ENCODE measurements at places on chromosomes 16 and 17. TPM values are rescaled to one million over a fixed set of nuclear protein-coding genes. Genes with fewer than 3 reads are reported as not detected.

- no peak for DNase-seq
These were observed 6.5 kb downstream of the GOSR2 start for GRCh38 chr17:46929413-46929812.

DNA sequence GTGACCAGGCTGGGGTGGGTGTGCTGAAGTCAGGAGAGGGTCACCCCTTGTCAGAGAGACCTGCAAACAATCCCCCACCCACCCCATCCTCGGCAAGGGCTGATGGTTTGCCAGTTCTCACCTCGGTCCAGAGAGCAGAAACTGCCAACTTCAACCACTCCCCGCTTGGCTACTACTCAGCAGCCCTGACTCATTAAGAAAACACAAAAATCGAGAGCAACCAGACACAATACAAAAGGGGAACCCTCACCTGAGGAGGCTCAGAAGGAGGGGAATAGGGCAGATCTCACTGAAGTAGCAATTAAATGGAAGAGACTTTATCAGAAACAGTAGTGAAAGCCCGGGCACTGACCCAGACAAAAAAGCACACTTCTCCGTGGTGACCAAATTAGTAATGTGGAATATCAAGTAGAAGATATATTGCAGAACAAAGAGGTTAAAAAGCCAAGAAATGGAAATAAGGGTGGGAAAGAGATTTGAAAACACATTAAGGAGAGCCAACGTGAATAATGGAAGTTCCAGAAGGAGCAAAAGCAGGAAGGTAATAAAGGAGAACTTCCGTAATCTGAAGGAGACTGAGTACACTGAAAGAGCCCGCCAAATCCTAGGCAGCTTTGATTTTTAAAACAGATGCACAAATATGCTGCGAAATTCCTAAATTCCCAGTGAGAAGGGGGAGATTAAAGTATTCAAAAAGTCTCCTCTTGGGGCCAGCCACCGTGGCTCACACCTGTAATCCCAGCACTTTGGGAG lies 23.6 kb downstream of the CENPV start:
- DNase-seq, result no peak

DNA sequence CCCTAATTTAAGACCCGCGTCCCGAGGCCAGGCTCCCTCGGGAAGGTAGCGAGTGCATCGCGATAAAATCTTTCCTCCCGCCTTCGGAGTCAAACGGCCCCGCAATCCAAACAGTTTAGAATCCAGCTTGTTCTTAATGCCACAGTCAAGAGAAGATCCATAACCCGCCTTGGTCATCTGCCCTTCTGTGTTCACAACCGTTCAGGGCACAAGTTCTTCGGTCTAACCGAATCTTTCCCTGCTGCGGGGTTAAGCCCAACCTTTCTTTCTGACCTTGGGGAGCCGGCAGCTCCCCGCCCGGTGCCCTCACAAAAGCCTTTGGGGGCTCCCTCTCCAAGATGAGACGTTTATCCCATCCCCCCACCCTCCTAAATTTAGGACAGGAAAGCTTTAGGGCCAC lies 30.3 kb downstream of the CPSF4L start:
- DNase-seq, result peak; percentile 19

DNA sequence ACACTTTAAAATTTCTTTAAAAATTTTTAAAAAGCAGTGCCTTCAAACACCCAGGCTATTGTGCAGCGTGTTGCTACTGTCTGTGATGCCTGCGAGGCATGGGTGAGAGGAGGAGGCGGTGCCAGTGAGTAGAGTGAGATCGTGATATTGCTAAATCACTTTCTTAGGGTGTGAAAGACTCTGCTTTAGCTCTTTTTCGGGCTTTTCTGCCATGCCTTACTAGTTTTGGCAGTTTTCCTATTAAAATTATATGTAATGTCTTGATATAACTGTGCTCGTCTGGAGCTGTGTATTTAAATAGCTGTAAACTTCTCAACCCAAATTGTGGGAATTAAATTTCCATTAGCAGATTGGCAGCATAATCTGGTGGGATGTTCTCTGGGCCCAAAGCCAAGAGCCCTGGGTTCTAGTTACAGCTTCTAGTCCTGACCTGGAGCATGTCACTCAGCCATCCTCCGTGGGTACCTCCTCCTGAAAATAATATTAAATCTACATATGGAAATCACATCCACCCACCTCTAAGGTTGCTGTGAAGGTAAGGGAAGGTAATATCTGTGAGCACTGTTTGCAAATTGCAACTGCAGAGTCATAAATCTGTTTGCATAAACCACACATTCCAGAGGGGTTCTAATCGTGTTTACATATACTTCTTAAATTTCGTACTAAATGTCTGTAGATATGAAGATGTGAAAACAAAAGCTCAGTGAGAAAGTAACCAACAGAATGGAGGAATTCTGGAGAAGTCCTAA lies 264.3 kb upstream of the CACNG5 start:
- no peak for DNase-seq

- DNase-seq, result no peak
These were observed 18.7 kb upstream of the AQP8 start for GRCh38 chr16:25198021-25198420.

DNA sequence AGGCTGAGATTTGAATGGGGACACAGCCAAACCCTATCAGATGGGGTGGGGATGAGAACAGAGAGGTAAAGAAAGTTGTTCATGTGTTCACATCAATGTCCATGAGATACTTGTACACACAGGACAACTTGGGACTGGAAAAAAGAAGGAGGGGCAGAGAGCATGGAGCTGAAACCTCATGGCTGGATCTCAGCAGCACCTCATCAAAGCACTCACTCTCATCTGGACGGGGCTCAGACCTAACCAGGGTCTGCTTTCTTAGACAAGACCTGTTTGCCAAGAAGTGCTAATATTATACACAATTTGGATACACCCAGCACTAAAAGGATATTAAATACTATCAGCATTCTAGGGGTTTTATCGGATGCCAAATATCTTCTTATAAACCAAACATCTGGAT lies 399.8 kb downstream of the SLC39A11 start:
- DNase-seq, result no peak

GRCh38 chr16:85112364-85112763 lies at the start of gene CIBAR2:
Gene CIBAR2, minus strand, starts transcription at chr16:85112472. Its CDS starts 120 bp downstream, at chr16:85112352.
- no peak for DNase-seq

- no peak for DNase-seq
These were observed 250.3 kb upstream of the SOX9 start for GRCh38 chr17:71870546-71870862.

- DNase-seq, result no peak
These were observed 6.0 kb downstream of the NKIRAS2 start for GRCh38 chr17:42025936-42026335.

DNA sequence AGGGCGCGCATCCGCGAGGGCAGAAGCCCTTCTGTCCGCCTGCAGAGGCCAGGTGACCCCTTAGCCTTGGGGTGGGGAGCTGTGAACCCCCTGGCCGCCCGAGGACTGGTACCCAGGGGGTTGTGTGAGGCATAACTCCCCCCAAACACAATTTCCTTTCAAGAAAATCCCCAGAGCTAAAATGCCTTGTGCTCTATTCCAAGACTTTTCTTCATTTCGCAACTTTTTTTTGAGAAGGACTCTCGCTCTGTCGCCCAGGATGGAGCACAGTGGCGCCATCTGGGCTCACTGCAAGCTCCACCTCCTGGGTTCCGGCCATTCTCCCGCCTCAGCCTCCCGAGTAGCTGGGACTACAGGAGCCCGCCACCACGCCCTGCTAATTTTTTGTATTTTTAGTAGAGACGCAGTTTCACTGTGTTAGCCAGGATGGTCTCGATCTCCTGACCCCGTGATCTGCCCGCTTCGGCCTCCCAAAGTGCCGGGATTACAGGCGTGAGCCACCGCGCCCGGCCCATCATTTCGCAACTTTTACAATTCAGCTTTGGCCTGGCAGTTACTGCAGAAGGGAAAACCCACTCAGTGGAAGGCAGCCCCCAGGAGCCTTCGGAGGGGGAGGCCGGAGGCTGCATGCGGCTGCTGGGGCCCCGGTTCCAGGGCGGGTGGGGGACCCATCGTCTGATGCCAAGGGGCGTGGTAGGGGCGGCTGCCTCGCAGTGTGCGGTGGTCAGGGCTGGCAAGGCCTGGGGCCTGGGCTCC lies 963 bp upstream of the APRT start:
- peak; percentile 75 for DNase-seq

DNA sequence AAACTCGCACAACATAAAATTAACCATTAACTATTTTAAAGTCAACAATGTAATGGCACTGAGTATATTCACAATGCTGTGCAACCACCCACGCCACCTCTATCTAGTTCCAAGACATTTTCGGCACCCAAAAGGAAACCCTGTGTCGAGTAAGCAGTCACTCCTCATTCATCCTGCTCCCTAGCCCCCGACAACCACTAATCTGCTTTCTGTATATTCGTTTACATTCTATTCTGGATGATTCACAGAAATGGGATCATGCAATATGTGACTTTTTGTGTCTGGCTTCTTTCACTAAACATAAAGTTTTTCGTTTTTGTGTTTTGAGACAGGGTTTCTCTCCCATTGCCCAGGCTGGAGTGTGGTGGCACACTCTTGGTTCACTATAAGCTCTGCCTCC lies 42.2 kb upstream of the HAPSTR1 start:
- no peak for DNase-seq

DNA sequence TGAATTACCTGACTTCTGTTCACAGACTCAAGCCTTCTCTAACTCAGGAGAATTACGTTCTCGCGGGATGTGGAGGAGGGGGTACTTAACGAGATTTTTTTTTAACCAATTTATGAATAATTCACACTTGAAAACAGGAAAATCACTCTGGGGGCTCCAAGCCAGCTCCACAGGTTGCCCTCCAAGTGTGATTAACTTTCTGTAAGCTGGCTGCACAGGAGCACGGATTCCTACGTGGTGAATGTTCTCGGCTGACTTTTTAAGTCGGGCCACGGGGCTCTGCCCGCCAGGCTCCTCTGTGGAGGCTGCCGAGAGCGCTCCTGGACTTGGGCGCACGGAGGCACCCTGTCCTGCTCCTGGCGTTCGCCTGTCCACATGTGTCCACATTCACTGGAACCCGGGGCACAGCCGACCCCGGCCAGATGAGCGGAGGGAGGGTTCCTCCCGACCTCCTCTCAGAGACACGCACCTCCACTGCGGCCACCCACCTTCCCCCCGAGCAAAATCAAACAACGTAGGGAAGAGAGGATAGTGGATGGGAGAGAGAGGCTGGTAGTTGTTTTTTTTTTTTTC lies 147.1 kb upstream of the CHMP6 start:
- DNase-seq, result no peak

GRCh38 chr16:86609115-86609514 lies 30.8 kb downstream of the FOXL1 start:
- DNase-seq, result no peak

DNA sequence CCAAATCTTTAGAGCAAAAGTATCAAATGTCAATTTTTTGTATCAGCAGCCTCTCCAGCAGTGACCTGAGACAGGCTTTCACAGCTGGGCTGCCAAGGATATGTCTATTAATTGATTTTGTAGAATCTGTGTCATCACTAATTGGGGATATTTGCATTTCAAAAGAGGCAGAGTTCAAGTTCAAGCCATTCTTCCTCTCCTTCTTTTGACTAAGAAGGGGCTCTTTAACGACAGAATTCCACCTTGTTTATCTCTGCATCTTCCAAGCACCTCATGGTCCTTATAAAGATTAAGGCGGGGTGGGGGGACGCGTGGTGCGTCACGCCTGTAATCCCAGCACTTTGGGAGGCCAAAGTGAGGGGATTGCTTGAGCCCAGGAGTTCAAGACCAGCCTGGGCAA lies 15.2 kb upstream of the BHLHA9 start:
- DNase-seq, result no peak

DNA sequence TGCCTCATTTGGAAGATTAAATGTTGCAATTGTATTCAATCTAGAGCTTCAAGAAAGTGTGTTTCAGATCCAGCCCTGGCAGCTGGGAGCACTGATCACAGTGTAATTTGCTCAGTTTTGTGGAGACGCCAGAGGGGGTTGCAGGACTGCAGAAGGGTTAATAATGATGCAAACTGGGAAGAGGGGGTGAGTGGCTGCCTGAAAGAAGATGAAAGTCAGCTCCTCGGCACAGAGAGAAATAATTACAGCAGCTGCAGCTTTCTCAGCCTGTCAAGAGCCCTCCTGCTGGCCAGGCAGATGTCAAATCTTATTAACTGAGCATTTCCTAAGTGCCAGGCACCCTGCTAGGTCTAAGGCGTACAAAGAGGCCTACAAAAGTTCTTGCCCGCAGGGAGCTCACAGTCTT lies 97.7 kb downstream of the ZNF18 start:
- DNase-seq, result no peak

GRCh38 chr16:11721781-11722467 lies 20.7 kb downstream of the TXNDC11 start:
- no peak for DNase-seq

DNA sequence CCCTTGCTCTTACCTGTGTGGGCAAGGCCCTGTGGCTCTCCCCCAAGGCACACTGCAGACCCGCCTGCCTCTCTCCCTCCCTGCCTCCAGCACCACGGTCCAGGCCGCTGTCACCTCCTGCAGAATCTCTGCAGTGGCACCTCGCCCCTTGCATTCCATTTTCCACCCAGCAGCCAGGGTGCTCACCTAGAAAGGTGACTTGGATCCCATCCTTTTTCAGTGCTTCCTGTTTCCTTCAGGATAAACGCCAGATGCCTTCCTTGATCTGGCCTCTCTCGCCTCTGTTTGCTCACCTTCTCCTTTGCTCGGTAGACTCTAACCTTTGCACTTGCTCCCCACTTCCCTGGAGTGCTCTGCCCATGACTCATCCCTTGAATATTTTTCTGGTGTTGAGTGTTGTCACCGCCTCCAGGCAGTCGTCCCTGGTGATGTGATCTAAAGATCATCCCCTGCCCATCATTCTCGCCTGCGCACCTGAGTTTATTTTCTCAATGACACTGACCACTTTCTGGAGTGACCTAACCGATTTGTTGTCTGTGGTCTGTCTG lies 79.2 kb upstream of the LGALS9 start:
- peak; percentile 98 for DNase-seq

DNA sequence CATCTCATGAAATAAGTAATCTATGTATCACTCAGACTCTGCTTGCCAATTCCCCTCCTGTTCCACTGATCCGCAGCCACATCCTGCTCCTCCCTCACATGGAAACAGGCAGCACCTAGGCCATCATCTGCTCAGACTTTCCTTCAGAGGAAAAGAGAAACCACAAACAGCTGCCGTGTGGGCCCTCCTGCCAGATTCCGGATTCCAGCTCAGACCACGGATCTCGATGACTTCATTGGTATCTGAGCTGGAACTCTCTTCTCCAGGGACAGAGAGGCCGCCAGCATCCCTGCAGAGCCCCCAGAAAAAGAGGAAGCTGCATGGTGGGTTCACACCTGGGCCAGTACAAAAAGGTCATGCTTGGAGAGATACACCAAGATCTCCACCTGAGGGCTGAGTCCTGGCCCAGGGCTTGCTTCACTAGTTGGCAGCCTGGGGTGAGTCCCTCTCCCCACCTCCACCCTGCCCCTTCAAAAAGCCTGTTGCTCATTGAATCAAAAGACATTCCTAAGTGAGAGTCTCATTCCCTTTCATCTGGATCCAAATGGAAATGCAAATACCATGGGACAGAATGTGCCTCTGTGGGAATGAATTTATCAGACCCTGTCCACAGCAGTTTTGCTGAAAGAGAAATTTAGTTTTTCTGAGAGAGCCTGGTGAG lies 47.2 kb downstream of the HOXB1 start:
- no peak for DNase-seq

Gene FKBP10
- total RNA-seq, result 132 TPM

Gene ARL5C
- not detected for total RNA-seq

Gene SPEM1
- total RNA-seq, result not detected
